ENCODE measurements at places on chromosomes 5 and 9.
A peak's percentile ranks its signal among the peaks of the same experiment; 100 is the strongest.

DNA sequence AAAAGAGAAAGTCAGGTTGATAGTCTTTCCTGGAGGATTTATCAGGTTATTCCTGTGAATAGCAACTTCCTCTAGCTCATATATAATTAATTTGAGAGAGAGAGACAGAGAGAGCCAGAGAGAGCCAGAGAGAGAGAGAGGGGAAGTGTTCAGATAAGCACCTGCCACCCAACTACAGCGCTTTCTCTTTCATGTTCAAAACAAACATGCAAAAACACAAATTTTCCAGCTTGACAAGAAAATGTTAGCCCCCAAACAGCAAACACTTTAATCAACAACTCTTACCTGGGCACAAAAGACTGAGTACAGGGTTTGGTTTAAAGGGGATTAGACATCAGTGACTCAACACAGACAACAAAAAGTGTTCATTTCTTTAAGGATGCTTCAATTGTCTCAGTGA lies 61.7 kb upstream of the PLPP6 start:
- no peak for DNase-seq

- DNase-seq: no peak
These were observed 1.5 kb upstream of the PBX3 start for GRCh38 chr9:125745682-125746016.

GRCh38 chr9:95815961-95816360 lies 59.5 kb upstream of the ERCC6L2 start:
- no peak for DNase-seq

GRCh38 chr9:130692321-130692720 lies 1.3 kb upstream of the EXOSC2 start:
- DNase-seq: peak; percentile 25

GRCh38 chr5:112848116-112848811 lies 12.8 kb upstream of the SRP19 start:
- peak; percentile 84 for DNase-seq

GRCh38 chr9:16026886-16027285 lies 474.0 kb downstream of the CCDC171 start:
- no peak for DNase-seq

- DNase-seq: no peak
These were observed 138.0 kb downstream of the ENC1 start for GRCh38 chr5:74502479-74502950.
